Immature natural killer cell (primary cell): ENCODE measurements at places on chromosomes 12 and 14.
A peak's percentile ranks its signal among the peaks of the same experiment; 100 is the strongest.

GRCh38 chr14:74595006-74595735, 16.9 kb downstream of the LTBP2 start:
- DNase-seq, result no peak

- DNase-seq, result no peak
Measured at GRCh38 chr12:60148109-60148508, 552.3 kb downstream of the SLC16A7 start.

- peak; percentile 78 for DNase-seq
Measured at GRCh38 chr14:64444984-64445845, 20.1 kb upstream of the AKAP5 start.

- no peak for DNase-seq
Measured at GRCh38 chr14:100307766-100308426, 1.7 kb upstream of the SLC25A29 start.

GRCh38 chr12:43180242-43180641, 371.8 kb downstream of the ADAMTS20 start:
- DNase-seq, result no peak

DNA sequence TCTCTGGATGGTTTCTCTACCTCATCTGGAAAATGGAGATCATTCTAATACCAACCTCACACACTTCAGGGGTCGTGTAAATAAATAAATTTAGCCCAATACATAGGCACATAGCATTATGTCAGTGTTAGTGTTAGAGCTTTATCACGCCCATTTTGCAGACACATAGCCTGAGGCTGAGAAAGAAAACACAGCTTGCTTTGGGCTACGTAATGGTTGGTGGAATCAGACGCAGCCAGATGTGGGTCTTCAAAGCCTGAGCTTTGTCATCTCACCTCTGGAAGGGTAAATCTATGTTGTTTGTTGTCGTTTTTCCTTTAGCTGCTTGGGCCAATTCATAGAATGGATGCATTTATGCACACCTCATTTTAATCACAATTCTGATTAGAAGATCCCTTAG, 191.6 kb downstream of the RBM19 start:
- no peak for DNase-seq

DNA sequence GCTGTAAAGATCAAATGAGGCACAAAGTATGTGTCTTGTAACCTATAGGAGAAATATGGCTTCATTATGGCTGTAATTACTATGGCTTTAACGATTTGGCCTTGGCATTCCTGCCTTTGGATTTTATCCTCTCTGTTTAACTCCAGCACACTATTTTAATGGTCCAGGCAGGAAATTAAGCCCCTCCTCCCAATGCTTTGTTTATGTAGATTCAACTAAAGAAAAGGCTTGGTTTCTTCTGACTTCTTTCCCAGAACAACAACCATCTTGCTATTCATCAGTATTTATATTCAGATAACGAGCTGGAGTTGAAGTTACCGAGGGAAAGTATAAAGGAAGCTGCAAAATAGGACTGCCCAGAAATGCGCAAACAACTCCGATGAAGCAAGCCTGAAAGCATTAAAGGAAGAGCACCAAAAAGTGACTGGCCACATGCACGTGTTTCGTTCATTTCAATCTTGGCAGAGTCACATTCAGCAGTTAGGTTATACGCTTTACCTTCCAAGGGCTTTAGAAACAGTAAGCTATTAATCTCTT, 104.6 kb downstream of the NELL2 start:
- DNase-seq, result no peak

- no peak for DNase-seq
Measured at GRCh38 chr12:117060929-117061305, 38.3 kb downstream of the TESC start.

- DNase-seq, result no peak
Measured at GRCh38 chr12:131441060-131441396, 269.9 kb upstream of the SFSWAP start.

- DNase-seq, result peak; percentile 2
Measured at GRCh38 chr12:40106655-40107054, 774 bp upstream of the SLC2A13 start.

DNA sequence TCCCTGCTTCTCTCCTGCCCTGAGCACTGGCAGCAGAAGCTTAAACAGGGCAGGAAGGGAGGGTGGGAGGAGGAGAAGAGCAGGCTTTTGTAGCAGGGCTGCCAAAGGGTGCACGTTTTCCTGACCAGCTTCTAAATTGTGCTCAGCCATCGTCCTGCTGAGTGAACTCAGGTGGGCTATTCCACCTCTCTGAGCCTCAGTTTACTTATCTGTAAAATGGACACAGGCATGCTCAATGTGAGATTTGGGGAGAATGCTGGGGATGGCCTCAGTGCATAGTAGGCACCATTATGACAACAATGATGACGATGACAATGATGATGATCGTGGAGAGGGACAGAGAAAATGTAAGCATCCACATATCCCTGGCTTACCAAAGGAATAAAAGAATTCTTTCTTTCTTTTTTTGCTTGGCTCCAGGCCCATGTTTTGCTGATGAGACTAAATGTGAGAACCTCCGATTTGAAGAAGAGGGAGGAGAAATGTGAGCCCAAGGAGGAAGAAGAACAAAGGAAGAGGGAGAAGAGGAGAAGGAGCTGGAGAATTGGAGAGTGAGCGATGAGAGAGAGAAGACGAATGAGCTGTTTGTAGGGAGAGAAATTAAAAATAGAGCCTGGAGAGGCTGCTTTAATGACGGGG, 105.5 kb upstream of the MYL2 start:
- DNase-seq, result no peak

GRCh38 chr12:124172636-124173035, 122.3 kb upstream of the RFLNA start:
- DNase-seq, result no peak

GRCh38 chr12:61717986-61718385, 542.2 kb upstream of the USP15 start:
- no peak for DNase-seq

DNA sequence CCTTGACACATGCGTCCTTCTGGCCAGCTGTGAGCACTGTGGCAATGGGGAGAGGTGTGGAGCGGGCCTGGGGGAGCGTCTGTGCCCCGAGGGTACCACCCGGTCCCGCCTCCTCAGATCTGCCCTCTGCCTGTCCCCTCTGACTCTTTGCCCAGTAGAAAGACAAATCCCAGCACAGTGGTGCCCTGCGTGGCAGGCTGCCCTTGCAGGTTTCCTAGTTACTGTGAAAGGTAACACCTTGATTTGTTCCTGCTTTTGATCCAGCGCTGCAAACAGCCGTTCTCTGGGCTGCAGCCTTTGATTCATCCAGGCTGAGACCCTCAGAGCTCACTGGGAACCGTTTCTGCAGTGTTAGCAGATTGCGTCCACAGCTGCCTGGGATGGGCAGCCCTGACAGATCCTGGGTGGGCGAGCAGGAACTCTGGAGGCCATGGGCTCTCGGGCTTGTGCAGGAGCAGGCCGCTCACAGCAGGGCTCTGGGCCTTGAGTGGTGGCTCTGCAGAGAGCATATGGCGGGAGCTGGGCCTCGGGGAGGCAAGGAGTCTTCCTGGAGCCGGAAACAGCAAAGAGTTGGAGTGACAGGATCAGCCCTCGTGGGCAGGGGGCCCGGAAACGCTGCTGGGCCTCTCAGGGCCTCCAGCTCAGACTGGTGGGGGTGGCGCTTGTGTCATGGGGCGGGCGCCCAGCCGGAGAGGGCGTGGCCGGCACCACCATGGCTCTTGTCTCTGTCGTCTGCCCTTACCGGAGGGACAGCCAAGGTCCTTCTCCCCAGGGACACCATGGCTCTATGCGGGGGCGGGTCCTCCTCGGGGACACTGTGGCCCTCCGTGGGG, 16.6 kb downstream of the FBRSL1 start:
- peak; percentile 61 for DNase-seq

DNA sequence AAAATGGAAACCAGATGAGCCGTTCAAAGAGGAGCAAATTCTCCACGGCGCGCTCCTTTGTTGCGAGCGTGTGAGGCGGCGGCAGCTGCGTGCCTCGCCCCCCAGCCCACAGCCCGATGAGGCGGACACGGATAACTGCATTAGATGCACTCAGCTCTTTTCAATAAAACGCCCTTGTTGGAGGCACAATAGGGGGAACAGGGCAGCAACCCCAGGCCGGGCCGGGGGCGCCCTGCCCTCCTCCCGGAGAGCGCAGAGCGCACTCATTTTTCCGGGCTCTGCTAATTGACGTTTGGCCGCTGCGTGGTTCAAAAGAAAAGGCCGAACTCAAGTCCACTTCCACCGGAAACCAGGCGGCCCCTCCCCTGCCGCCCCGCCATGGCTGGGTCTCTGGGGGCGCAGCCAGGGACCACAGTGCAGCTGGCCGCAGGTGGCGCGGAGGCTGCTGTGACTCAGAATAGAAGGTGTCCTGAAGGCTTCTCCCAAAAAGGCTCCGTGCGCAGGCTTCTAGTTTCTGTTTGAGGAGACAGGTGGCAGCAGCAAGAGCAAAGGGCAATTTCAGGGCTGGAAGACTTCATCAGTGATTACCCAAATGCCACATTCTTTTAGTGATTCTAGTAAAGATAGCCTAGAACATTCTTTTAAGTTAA, 29.0 kb upstream of the SMOC1 start:
- no peak for DNase-seq

- DNase-seq, result no peak
Measured at GRCh38 chr12:119149270-119149669, 29.5 kb upstream of the HSPB8 start.

GRCh38 chr12:55707219-55707671, 459 bp downstream of the ITGA7 start:
- DNase-seq, result no peak

- DNase-seq, result no peak
Measured at GRCh38 chr12:54634795-54635194, at the start of gene LACRT. LACRT (minus strand) TSS chr12:54634895; CDS start chr12:54634841, 54 bp downstream.

GRCh38 chr12:2290091-2290490, 237.3 kb downstream of the CACNA1C start:
- DNase-seq, result no peak

GRCh38 chr14:24138396-24139271, 2.6 kb downstream of the PSME1 start:
- no peak for DNase-seq

GRCh38 chr12:49036029-49036428, 17.5 kb upstream of the PRKAG1 start:
- DNase-seq, result no peak

DNA sequence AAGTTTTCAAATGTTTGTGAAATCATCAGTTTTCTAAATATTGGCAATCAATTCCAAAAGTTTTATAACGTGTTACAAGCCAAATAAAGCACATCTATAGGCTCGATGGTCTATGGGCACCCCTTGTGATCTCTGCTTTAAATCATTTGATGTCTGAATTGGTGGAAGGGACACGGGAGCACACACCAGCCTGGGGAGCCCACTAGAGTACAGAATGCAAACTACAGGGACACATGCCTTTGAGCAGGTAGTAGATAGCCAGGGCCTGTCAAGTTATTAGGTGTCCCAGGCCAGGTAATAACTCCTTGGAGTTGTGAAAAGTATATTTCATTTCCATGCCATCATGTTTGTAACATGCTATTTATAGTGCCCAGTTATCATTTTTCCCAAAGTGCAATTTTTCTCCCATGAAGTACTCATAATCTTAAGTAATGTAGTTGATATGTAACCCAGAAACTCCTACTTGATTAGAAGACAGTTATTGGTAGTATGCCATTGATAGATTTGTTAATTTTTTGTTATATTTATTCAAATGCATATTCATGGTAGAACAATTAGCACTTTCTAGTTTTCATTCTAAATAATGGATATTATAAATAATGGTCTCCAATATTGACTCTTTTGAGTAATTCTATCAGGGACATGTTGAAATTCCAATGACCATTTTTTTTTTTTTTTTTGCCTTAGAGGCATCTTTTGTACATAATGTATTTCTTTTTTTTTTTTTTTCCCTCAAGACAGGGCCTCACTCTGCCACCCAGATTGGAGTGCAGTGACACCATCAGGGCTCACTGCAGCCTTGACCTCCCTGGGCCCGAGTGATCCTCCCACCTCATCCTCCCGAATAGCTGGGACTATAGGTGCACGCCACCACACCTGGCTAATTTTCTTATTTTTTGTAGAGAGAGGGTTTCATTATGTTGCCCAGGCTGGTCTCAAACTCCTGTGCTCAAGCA, 96.9 kb upstream of the FGD4 start:
- DNase-seq, result no peak

GRCh38 chr12:79441534-79441933, 249.2 kb downstream of the PAWR start:
- DNase-seq, result no peak

- DNase-seq, result no peak
Measured at GRCh38 chr12:115060477-115061168, 376.6 kb upstream of the TBX3 start.

DNA sequence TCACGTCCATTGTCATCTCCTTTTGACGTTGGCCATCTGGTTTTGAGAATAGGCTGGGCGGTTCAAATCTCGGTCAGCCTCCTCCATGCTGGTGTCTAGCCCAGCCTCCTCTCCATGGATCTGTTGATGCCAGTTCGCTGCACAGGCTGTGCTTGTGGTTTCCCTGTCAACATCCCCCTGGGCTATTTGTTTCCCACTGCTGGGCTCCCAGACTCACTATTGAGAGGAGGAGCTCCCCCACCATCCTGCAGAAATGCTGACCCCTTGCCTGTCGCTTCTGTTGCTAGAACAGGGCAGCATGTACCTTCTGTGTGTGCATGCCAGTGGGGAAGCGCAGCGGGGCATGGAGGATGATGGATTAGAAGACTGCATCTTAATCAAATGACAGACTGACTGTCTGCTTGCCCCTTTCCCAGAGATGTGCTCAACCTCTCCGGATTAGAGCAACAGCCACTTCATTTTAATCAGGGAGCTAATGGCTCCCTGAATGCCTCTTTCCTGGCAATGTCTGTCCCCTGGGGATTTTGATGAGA, 170.5 kb downstream of the TSPAN9 start:
- DNase-seq, result no peak

GRCh38 chr12:120237360-120238171, 28.0 kb downstream of the PXN start:
- no peak for DNase-seq

- DNase-seq, result no peak
Measured at GRCh38 chr14:20692116-20692751, 3.7 kb downstream of the ANG start.

- DNase-seq, result no peak
Measured at GRCh38 chr12:49260166-49260565, 4.7 kb upstream of the TUBA1C start.

- DNase-seq, result no peak
Measured at GRCh38 chr12:117792471-117792870, 176.3 kb downstream of the KSR2 start.

GRCh38 chr12:110742718-110743570, at the start of gene PPP1CC:
PPP1CC (minus strand) TSS chr12:110742891; CDS start chr12:110742707, 184 bp downstream.
- DNase-seq, result peak; percentile 92
